Stimulated activated CD8-positive, alpha-beta memory T cell treated with anti-CD3 and anti-CD28 coated beads, Interleukin-4, amount 100 ng/mL, for 1 hour (primary cell): ENCODE measurements at places on chromosomes 11 and 22.

DNA sequence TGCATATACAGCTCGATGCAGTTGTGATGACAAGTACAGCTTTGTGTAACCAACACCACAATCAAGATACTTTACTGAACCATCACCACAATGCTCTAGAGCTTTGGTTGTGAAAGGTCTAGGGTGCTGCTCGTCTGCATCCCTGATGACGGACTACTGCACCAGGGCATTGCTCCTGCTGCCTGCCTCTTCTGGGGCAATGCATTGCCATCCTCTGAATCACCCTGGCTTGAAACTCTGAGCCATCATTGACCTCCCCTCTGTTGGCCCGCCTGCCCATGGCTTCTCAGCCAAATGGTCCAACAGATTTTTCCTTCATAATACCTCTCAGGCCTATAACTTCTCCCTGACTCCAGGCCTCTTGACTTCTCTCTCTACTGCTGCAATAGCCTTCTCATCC lies 77.4 kb upstream of the CSNK2A3 start:
- DNase-seq, result no peak

DNA sequence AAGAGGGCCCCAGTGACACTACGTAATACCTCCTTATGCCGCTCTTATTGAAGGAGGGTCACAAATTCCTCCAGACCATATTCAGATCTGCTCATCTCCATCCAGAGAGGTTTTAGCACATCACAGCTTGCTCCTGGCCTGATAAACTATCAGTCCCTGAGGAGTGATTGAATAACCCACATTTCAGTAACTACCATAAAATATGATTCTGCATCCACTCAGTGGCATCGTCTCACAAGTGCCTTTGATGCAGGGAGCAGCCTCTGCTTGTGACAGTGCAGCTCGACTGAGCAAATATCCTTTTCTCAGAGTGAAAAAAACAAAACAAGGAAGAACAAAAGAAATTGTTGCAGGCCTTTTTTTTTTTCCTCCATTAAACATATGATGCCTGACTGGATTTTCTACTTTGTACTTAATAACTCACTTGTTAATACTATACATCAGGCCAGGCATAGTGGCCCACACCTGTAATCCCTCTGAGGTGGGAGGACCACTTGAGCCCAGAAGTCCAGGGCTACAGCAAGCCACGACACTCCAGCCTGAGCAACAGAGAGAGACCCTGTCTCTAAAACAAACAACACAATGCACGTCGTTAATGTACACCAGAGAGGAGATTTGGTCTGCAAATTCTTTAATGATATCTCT lies 64.5 kb downstream of the DDX10 start:
- no peak for DNase-seq

DNA sequence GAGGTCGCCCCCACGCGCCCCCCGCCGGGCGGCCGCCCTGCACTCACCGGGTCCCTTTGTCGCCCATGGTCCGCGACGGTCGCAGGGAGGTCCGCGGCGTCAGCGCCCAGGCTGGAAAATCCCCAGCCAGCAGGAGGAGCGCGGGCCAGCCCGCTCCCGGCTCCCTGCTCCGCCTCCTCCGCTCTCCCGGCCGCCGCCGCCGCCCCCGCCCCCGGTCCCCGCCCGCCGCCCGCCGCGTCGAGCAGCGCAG lies at the start of gene ARRB1:
TSS of gene ARRB1 (minus strand) at position 121 of the 250 bp plus-strand sequence. CDS start at position 67, 54 bp downstream.
- DNase-seq, result no peak

GRCh38 chr11:117544130-117544800 lies 216.6 kb downstream of the CEP164 start:
- no peak for DNase-seq

GRCh38 chr11:75919525-75919924 lies 104.5 kb downstream of the UVRAG start:
- no peak for DNase-seq

DNA sequence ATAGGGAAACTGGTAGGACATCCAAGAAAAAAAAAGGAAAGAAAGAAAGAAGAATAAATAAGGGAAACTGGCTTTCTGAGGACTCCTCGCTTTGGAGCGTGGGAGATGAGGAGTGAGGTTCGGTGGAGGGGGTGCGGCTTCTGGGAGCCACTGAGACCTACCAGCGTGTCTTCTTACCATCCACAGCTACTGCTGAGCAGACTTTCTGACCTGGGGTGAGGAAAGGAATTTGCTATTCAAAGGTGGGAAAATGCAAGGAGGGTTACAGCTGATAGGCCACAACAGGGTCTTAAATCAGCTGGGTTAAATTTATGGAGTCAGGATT lies 488 bp upstream of the SELENOM start:
- no peak for DNase-seq

DNA sequence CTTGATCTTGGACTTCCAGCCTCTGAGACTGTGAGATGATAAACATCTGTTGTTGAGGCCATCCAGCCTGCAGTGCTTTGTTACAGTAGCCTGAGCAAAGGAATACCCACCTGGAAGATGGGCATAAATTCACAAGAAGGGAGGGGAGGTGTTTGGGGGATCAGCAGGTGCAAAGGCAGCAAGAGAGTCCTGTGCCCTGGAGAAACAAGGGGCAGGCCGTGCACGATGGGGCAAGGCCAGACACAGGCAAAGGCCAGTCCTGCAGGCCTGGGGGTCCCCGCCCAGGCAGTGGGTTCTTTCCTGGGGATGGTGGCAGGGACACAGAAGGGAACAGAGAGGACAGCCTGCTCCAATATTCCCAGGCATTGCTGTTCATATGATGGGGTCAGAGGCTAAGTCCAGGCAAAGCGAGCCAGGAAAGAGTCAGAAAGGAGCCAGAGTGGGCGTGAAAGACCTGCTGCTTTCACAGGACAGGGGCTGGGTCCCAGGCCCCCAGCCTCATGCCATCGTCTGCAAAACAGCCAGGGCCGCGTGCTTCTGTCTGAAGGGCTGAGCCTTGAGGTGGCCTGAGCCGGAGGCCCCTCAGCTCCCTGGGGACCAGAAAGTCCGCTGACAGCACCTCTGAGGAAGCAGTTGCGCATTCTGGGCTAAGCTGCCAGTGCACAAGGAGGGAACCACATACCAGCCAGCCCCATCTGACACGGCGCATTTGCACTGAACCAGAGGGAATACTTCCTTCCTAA lies 48.8 kb downstream of the MYEOV start:
- DNase-seq, result no peak

- DNase-seq, result no peak
Measured at GRCh38 chr11:86931548-86932258, 23.5 kb downstream of the FZD4 start.

DNA sequence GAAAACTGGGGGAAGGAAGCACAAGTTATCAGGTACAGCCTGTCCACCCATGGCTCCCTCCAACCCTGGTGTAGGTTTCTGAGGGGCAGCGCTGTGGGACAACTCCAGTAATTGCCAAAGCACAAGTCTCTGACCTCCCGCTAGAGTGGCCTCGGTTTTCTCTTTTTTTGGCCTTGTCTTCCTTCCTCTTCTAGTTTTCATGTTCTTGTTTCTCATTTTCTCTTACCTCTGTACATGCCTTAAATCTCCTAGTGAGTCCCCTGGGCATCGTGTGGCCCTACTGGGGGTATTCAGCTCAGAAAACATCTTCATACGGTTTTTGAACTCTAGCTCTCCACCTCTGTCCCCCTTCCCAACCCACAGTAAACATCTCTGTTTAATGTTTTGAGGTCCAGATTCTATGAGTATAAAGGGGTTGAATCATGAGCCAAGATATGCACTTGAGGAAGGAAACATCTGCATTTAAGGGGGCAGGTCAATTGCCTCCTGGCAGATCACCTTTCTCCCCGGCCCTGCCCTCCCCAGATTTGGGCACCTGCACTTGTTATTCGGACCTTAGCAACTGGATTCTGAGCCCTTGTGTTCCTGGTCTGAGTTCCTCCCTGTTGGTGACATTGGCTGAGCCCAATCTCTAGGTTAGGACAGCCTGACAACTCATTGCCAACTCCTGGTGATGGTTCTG lies 8.4 kb upstream of the LMO2 start:
- DNase-seq, result no peak

GRCh38 chr11:19419808-19420207 lies 179.1 kb upstream of the E2F8 start:
- DNase-seq, result no peak

DNA sequence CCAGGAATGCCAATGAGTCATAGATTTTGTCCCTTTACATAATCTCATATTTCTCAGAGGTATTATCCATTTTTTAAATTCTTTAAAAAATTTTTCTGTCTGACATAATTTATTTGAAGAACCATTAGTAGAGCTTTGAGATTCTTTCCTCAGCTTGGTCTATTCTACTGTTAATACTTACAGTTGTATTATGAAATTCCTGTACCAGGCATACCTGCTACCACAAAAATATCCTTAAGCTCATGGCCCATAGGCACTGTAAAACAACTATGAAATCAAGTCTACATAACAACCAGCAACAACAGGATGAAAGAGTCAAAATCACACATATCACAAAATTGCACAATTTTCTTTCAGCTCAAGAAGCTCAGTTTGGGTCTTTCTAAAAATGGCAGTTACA lies 541.3 kb downstream of the LUZP2 start:
- DNase-seq, result no peak

DNA sequence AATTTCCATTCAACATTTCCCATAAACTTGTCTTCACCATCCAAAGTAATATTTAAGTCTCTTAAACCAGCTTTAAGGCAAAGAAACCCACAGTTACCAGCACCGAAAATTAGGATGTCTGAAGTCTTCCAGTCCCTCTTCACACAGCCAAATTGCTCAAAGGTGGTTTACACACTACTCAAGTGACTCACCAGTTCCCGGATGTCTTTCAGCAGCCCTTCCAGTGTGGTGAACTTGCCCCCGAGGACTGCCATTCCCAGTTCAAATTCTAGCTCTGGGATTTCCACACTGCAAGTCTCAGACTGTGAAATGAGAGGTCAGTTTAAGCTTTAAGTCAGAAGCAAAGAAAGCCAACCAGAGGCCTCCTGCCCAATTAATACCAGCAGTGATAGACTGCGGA lies 5.1 kb downstream of the ZPR1 start:
- DNase-seq, result no peak

DNA sequence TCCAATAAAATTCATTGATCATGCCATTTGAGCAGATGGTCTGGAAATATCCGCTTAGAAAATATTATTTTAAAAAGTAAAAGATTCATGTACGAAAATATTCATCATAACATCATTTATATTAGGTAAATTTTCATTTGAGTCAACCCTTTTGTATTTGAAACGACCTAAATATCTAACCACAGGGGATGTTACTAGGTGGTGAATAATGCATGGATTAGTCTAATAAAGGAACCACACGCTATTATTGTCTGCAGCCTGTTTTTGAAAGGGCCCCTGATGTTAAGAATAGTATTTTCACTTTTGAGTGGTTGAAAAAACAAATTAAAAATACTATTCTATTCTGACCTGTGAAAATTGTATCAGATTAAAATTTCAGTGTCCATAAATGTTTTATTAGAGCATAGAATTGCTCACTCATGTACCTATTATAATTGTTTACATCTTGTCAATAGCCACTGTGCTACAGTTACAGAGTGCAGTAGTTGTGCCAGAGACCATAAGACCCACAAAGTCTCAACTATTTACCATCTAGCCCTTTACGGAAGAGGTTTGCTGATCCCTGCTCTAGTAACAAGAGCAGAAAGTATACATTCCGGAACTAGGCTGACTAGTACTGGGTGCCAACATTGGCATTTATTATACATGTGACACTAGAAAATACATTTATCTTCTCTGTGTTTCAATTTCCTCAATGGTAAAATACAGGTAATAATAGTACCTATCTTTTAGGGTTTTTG lies 176.1 kb downstream of the LRRC4C start:
- DNase-seq, result no peak

DNA sequence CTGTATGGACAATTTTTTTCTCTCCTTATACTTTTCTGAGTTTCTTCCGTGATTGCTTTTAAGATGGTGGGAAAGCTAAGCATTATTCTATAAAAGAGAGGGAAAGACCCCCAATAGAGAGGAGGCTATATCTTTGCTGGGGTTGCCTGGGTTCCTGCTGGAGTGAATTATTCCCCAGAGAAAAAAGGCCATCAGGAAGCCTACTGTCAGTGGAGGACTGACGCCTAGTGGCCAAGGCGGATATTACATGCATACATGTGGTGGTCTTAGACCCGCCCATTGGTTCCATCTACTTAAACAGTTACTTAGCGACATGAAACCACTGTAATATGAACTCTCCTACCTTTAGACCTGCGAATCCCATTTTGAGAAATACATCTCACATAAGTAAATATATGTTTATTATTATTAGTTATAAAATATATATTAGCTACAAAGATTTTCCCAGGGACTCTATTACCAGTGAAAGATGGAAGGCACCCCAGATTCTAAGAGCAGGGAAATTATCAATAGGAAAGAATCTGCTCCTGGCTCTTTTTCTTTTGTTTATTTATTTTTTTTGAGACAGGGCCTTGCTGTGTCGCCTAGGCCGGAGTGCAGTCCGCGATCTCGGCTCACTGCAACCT lies 15.7 kb upstream of the PGA3 start:
- peak; percentile 66 for DNase-seq

GRCh38 chr11:86156397-86156955 lies 87.6 kb upstream of the PICALM start:
- DNase-seq, result no peak

DNA sequence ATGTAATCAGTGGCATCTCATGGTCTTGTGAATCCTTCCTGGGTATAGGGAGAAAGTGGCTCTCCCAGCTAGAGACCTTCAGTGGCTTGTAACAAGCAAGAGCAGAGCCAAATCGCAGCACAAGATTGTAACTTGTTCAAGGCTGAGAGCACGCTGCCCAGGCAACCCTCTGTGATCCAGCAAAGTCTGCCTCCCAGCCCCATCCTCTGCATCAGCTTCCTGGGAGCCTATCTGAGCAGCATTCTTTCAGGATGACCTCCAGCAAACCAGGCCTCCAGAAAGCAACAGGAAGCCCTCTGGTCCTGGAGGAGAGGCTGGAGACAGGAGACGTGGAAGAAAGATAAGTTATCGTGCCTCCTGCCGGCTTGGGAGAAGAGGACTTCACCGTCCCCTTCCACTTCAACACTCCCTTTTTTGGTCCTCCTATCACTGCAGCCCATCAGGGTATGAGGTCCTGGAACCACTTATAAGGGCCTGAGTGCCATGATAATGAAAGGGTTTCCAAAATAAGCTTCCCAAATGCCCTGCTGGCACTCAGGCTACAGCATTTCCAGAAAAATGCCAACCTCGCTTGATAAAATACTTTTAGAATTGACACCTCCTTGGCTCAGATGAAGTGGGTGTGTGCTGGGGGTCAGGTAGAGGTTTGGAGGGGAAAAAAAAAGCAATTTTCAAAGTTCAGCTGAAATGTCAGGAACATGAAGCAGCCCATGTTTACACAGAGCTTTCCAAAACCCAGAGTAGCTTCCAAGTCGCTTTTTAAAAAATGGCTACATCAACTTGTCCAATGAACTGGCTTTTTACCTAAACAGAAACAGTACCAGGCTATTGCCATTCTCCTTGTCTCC lies 80.2 kb downstream of the PLEKHA7 start:
- DNase-seq, result no peak

DNA sequence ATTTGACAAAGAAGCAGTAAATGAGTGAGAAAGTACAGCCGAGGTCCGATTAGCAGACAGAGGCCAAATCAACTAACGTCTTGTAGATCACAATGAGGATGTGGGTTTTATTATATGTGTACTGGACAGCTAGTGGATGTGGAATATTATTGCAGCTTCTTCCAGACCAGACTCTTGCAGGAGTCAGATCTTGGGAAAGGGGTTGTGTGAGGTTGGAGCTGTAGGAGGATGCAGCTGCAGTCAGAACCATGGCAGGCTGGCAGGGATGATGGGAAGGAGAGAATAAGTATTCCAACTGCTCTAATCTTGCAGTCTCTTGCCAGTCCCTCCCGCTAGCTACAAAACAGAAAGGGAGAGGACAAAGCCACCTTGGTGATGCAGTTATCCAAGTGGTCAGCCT lies 46.8 kb upstream of the LDLRAD3 start:
- no peak for DNase-seq

GRCh38 chr22:39246217-39246616 lies 1.4 kb upstream of the PDGFB start:
- no peak for DNase-seq
